ENCODE measurements at places on chromosomes 16 and 17.

DNA sequence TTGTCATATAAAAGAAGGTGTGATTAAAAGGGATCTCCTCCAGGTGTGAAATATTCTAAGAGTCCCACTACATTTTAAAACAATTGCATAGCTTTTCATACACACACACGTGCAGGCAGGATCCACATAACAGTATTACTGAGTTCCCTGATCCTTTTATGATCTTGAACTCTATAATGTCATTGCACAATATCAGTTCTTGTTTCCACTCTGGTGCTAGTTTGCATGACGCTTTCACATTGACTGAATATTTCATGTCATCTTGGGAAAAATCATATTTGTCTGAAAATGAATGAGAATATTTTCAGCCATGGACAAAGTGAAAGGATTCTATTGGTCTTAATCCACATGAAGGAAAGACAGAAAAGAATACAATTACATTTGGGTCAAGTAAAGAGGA lies 703.8 kb downstream of the CDH8 start:
- DNase-seq: no peak

- no peak for DNase-seq
These were observed 7.4 kb upstream of the SPAG9 start for GRCh38 chr17:51128076-51128475.

DNA sequence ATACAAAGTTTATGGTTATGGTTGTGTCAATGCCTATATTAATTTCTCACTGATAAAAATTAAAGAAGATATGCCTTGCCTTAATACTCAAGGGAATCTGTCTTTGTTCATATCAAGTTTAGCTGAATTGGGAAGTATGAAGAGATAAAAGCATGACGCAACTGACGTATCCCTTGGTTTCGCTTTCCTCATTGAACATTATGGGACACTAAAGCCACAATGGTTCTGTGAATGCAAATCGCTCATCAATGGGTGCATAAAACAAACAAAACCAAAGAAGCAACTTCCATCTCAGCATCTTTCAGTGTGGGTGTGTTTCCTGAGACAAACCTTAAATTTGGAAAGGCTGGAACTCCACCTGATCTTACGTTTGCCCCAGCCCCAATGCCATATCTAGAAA lies 108.2 kb downstream of the NPIPB5 start:
- DNase-seq: no peak

- DNase-seq: no peak
These were observed 38.9 kb downstream of the TRIM37 start for GRCh38 chr17:59067756-59068155.

- DNase-seq: no peak
These were observed 6.4 kb upstream of the CACNG4 start for GRCh38 chr17:66957951-66958579.

DNA sequence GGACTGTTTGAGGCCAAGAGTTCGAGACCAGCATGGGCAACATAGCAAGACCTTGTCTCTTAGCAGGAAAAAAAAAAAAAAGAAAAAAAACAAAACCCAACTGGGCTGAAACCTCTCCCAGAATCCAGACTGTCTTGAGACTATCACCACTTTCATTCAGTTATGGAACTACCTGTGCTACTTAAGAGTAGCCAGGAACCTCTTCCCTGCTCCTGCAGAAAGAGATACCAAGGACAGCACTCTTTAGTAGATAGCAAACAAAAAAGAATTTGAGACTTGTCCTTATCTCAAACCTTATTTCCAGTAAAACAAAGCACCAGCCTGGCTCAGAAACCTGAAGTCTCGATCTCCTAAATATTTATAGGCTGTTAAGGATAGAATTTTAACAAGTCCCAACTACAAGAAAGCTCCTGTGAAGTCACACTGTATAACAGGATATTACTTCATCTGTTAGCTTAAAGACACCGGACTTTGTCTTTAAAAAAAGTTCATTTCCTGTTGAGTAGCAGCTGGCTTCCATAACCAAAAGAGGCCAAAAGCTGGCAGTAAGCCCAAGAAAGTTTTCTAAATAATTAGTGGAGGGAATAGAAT lies 5.1 kb downstream of the CDR2 start:
- no peak for DNase-seq

DNA sequence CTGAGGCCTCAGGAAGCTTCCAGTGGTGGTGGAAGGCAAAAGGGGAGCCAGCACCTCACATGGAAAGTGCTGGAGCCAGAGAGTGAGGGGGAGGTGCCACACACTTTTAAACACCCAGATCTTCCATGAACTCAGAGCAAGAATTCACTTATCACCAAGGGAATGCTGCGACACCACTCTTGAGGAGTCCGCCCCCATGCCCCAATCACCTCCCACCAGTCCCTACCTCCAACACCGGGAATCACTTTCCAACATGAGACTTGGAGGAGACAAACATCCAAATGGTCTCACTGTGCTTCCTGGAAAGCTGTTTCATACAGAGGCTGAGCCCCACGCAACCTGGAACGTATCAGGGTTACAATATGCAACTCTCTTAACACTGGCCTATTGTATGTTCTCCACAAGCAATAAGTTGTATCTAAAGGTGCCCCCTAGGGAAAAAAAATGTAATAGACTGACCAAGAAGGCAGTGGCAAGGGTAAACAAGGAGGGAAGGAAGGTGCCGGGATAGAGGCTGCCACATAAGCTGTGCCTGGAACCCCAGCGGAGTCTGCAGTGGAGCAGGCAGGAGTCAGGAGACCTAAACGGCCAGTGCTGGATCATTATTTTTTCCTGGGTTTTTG lies 106.7 kb upstream of the FOXF1 start:
- DNase-seq: no peak

DNA sequence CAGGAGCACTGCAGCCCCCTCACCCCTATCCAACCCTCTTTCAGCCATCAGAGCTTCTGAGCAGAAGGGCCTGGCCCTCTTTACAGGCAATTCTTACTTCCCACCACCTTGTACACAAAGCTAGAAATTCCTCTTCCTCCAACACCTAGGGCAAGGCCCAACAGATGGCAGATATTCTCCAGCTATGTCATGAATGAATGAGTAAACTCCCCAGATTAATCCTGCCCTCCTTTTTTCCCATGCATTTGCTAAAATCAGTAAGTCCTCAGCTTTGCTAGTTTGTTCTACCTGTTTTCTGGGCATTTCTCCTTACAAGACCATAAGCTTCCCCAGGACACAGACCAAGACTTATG lies 20.4 kb upstream of the MRPS23 start:
- no peak for DNase-seq

- DNase-seq: no peak
These were observed 32.2 kb upstream of the ABCA3 start for GRCh38 chr16:2372684-2373083.

DNA sequence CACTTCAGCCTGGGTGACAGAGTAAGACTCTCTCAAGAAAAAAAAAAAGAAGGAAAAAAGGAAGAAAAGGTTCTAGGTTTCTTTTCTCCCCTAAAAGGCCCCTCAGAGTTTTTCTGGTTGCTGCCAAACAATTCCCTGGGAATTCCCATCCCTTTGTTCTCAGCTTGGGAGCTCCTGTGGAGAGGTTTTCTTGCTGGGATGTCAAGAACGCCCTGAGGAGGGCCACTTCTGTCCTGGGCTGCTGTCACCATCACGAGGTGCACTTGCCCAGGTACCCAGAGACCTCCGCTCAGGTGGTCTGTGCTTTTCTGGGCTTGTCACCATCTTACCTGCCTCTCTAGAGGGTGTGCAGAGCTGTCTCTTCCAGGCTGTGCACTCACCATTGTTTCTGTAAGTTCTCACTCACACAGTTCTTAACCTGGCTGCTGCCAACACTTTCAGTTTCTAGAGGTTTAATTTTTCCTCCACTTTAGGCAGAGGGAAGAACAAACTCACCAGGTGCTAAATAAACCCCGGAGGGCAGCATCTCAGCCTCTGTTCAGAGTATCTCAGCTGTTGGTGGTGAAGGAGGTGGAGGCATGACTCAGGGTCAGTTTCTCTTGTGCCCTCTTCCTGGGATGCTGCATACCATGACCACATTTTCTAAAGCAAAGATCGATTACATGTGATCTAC lies 2.4 kb upstream of the COX6A2 start:
- no peak for DNase-seq

DNA sequence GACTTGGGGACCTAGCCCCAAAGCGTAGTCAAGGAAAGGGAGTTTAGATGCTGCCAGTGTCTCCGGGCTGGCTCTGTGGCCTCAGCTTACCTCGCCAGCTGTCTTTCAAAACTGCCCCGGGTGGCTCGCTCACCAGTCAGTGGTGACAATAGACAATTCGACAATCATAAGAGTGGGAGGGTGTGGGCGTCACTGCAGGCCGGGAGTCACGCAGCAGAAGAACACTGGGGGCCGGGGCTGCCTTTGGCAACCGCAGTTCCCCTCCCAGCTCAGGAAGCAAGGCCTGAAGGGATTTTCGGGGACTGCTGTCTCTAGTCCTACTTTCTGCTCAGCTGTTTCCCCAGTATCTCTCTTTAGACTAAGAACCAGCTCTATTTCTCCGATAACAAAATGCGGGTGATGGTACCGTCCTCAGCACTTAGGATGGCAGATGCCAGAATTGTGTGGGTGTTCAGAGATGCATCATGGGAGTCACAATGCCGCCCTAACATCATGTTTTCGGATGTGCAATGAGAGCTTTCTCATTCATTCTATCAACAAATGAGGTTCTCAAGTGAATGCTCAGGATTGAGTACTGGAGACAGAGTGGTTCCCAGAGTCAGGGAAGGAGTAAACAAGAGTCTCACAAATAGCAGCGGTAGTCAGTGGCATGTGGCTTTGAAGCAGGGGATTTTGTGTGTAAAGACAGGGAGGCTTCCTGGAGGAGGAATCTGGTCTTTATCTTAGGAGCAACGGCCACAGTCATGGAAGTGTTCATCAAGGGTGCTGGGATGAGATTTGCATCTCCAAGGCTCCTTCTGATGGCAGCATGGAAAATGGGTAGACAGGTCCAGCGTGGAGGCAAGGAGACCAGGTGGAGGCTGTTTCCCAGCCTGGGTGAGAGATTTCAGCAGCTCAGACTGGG lies 93.1 kb downstream of the ZDHHC7 start:
- DNase-seq: no peak

GRCh38 chr17:10200016-10200415 lies 1.6 kb upstream of the GAS7 start:
- DNase-seq: no peak

- DNase-seq: peak; percentile 14
These were observed 150.2 kb downstream of the TANC2 start for GRCh38 chr17:63116228-63116627.

- DNase-seq: no peak
These were observed 76.3 kb downstream of the KSR1 start for GRCh38 chr17:27532269-27533263.

DNA sequence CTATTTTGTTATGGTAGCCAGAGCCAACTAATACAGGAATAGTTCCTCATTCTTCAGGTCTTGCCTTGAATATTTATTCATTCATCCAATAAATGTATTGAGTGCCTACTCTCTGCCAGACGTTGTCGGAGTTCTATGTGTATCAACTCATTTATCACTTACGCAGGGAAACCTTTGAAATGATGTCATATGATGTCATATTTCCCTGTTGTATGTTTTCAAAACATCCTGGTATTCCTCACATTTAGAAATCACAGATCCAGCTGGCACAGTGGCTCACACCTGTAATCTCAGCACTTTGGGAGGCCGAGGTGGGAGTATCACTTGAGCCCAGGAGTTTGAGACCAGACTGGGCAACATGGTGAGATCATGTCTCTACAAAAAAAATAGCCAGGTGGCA lies 2.7 kb upstream of the NLE1 start:
- no peak for DNase-seq

GRCh38 chr17:18184143-18185031 lies 759 bp downstream of the ALKBH5 start:
- DNase-seq: no peak

GRCh38 chr17:35243561-35244340 lies 879 bp downstream of the SLFN5 start:
- no peak for DNase-seq

DNA sequence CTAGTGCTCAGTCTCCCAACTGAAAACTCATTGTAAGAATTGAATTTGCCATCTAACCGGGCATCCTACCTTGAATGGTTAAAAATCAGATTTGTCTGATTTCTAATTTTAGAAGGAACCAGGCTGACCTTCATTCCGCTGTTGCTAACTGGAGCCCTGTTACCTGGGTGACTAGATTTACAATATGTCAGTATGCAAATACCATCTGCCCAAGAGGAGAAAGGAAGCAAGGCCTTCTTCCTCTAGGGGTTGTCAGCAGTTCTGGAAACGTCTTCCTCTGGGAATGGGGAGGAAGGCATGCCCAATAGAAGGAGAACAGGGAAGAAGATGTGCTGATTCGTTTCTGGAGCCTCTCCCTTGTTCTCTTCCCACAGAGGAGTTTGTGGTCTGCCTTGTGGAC lies 137.9 kb downstream of the PITPNC1 start:
- no peak for DNase-seq

- no peak for DNase-seq
These were observed 228.6 kb upstream of the SDK2 start for GRCh38 chr17:73872816-73873215.
